ENCODE measurements at places on chromosomes 6 and 20. TPM values are rescaled to one million over a fixed set of nuclear protein-coding genes. Genes with fewer than 3 reads are reported as not detected.
A peak's percentile ranks its signal among the peaks of the same experiment; 100 is the strongest.

- DNase-seq: no peak
These were observed 8.8 kb downstream of the RAET1L start for GRCh38 chr6:150016324-150017185.

- DNase-seq: no peak
These were observed 1.1 kb downstream of the BAG2 start for GRCh38 chr6:57173056-57173885.

DNA sequence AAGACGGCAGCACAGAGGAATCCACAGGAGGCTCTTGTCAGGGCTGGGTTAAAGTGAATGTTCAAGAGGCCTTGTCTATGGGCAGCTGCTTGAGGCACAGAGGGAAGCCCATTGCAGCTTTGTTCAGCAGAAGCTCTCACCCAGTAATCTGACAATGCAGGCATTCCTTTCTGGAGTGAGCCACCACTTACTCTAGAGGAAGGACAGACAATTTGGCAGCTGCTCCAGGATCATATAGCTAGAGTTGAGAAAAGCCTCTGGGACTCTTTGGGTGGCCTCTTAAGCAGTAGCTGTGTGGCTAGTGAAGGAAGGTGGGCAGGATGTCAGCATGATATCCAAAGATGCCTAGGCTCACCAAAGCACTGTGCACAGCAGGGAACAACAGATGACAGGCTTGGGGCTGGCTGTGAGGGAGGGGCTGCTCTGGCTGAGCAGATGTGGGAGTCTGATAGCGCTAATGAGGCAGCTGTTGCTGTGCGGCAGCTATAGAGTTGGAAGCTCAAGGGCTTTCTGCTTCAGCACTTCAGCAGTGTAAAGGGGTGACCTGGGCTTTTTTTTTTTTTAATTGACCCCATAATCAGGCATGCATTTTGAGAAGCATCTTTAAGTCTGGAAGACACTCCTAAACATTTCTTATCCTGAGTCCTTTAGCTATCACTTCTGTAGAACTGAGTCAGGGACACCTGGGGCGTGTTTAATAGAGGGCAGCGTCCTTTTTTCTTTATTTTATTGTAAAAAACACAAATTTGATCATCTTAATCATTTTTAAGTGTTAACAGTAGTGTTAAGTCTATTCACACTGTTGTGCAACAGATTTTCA, 27.2 kb downstream of the CMTR1 start:
- DNase-seq: no peak

- DNase-seq: peak; percentile 88
These were observed at the start of gene CTSZ for GRCh38 chr20:59006864-59007664. TSS of gene CTSZ (minus strand) at chr20:59007254. CDS start at chr20:59007128, 126 bp downstream.

GRCh38 chr6:81743649-81744048, 8.8 kb downstream of the TENT5A start:
- DNase-seq: no peak

GRCh38 chr6:36851149-36851614, 11.9 kb upstream of the CPNE5 start:
- DNase-seq: no peak

DNA sequence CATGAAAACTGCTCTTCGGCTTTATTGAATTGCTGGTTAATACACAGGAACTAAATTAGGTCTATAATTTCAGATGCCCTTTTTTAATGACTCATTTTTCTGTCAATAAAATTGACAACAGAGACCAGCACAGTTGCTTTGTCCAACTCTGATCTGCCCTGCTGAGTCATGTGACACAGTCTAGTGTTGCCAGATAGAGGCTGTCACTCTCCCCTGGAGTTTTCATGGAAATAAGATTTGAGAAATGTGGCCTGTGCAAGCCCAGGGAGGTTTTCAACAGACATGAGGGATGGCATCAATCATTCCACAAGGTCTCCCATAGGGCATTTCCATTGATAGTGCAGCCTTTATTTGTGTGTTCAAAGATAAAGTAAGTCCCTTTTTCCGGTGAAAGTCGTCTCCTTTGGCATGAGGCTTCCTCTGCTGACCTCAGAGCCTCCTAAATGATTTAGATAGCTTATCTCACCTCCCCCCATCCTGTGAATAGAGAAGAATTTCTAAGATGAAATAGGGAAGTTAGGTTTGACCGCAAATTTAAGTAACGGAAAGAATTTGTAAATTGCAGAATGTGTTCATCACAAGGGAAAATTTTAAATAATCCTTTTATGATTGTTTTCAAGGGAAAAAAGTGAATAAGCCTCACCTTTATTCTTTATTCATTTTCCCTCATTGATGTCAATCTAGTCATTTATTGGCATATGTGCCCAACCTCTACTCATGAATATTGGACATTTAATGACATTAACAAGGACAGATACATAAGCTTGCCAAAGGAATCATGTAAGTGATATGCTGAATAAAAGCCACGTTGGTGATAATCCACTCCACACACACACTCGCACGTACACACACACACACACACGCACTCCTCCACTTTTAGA, 277.7 kb downstream of the ADGB start:
- no peak for DNase-seq

DNA sequence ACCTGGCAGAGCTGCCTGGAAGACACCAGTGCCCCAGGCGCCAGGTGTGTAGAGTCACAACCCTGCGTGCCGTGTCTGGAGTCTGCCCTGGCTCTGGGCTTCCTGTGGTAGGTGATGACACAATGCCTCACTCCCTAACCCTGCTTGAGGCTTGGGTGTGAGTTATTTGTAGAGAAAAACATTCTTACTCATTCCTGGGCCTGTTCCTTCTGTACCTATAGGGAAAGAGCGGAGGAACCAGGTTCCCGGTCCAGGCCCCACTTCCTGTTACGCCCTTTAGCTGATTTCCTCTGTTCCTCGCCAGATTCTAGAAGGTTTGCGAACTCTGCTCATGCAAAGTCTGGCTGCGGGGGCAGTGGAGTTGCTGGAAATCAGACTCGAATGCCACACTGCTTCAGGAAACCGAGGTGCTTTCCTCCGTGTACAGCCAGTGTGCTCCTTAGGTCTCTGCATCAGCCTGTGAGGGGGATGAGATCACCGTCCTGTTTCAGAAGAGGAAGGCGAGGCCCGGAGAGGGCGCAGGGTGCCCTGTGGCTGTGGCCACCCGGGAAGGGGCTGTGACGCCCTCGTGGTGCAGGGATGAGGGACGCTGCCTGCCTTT, 67.1 kb upstream of the DUSP22 start:
- DNase-seq: peak; percentile 24

- DNase-seq: no peak
These were observed 16.7 kb downstream of the FARS2 start for GRCh38 chr6:5278047-5278446.

DNA sequence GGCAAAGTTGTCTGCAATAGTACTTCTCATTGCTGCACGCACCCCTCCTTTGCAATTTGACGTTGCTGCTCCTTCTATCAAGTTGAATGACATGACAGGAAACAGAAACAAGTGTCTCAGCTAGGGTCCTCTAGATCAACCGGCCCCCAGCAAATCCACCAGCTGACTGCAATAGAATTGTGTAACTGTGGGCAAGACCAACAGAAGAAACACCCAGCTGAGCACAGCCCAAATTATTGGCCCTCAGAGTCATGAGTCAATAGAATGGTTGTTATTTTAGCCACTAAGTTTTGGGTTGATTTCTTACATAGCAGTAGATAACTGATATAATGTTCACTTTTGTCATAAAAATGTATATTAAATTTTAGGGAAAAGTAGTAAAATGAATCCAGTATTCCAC, 202.7 kb downstream of the MAFB start:
- no peak for DNase-seq

DNA sequence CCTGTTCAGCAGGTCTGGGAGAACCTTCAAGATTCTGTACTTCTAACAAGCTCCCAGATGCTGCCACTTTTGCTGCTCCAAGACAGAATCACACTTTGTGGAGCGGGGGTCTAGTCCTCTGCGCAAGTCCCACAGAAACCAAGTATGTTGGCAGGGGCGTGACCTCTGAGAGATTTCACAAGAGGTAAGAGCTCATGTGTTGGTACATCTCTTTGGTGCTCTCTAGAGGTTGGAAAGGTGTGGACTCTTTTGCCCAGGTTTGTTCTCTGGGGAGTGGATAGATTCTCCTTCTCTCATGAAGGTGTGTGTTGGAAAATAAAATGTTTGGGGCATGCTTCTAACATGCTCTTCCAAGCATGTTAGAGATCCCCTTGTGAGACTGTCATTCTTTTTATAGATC, 340.9 kb upstream of the IRAK1BP1 start:
- DNase-seq: no peak

- DNase-seq: no peak
These were observed 213.9 kb upstream of the CNR1 start for GRCh38 chr6:88380083-88380482.

DNA sequence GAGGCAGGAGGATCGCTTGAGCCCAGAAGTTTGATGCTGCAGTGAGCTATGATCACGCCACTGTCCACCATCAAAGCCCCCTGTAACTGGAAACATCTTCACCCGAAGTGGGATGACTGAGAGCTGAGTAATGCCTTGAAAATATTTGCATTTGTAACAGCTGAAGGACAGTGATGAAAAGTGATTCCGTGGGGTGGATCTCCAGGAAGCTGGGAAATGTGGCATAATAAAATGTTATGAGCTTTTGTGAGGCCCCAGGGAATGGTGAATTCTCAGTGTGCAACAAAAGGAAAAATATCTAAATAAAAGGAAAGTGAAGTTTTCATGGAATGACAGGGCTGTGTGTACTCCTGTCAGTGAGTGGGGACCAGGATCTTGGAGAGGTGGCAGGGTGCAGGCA, 92.0 kb downstream of the JAG1 start:
- no peak for DNase-seq

GRCh38 chr6:3561725-3562124, 104.9 kb upstream of the SLC22A23 start:
- DNase-seq: no peak

- no peak for DNase-seq
These were observed 173.9 kb upstream of the TFAP2D start for GRCh38 chr6:50539447-50539846.

- no peak for DNase-seq
These were observed 78.7 kb downstream of the SLC2A10 start for GRCh38 chr20:46787991-46788762.

- no peak for DNase-seq
These were observed 10.2 kb downstream of the CASS4 start for GRCh38 chr20:56422076-56422823.

GRCh38 chr20:63894358-63895201, at the start of gene DNAJC5:
TSS of gene DNAJC5 (plus strand) at chr20:63895126. CDS start at chr20:63928346, 33,220 bp downstream.
- peak; percentile 92 for DNase-seq

Gene SCRT2
- not detected for total RNA-seq

Gene GSTA3
- not detected for total RNA-seq

Gene MARCKS
- 223 TPM for total RNA-seq

Gene ARFGEF2
- 58.7 TPM for total RNA-seq

Gene MCHR2
- not detected for total RNA-seq

Gene CD93
- total RNA-seq: 14.2 TPM

Gene RRAGD
- 1.4 TPM for total RNA-seq

Gene TBXT
- not detected for total RNA-seq

Gene MAS1
- total RNA-seq: not detected

Gene MRAP2
- total RNA-seq: 9.2 TPM

Gene CLVS2
- 0.14 TPM for total RNA-seq

Gene XKR7
- 0.11 TPM for total RNA-seq
